ENCODE measurements at places on chromosomes 4 and X.

DNA sequence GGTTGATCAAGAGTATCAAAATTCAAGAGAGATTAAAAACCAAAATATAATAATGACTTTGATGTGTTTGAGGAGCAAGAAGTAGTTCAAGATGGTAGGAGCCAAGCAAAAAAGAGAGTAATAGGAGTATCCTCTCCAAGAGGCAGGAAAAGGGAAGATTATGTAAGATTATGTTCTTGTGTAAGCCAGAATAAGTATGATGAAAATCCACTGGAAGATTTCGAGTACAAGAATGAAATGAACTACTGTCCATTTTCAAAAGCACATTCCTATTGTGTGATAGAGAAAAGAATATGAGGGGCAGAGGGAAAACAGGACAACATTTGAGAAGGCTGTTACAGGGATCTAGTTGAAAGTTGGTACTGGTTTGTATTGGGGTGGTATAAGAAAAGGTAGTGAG, 659.6 kb upstream of the INTU start:
- no peaks in the 10 kb centered on the region for H3K27me3 ChIP-seq
- H3K27ac ChIP-seq: no peak overlapping the region
- H3K36me3 ChIP-seq: no peaks in the 10 kb centered on the region
- no peaks in the 10 kb centered on the region for H3K4me1 ChIP-seq
- no peak overlapping the region for H3K4me3 ChIP-seq

DNA sequence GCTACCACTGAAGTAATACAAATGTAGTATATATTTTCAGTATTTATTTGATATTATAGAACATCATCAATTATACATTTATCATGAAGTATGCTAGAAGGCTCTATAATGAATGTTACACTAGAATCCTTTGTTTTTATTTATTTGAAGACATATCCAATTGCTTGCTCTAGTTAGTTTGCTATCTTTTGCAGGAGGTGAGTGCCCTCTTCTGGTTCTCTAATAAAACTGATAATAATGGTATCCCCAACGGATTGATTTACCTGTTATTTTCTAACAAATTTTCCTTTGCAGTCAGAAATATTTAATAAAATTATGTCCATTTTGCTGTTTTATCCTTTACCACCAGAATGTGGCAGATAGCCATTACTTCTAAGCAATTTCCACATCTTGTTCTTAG, 274.3 kb upstream of the TACR3 start:
- no peak overlapping the region for H3K27ac ChIP-seq
- no peak overlapping the region for H3K4me3 ChIP-seq
- no peaks in the 10 kb centered on the region for H3K27me3 ChIP-seq
- no peak for DNase-seq
- H3K4me1 ChIP-seq: no peaks in the 10 kb centered on the region

- DNase-seq: no peak
- no peaks in the 10 kb centered on the region for H3K27me3 ChIP-seq
- no peaks in the 10 kb centered on the region for H3K36me3 ChIP-seq
- peaks cover 14% of the 10 kb centered on the region for H3K4me1 ChIP-seq
- H3K27ac ChIP-seq: peak overlapping the region; percentile 30
These were observed 758 bp downstream of the IQSEC2 start for GRCh38 chrX:53280331-53281320.

GRCh38 chr4:55512922-55513571, 33.7 kb downstream of the CLOCK start:
- H3K27ac ChIP-seq: no peak overlapping the region
- DNase-seq: no peak
- H3K27me3 ChIP-seq: no peaks in the 10 kb centered on the region

DNA sequence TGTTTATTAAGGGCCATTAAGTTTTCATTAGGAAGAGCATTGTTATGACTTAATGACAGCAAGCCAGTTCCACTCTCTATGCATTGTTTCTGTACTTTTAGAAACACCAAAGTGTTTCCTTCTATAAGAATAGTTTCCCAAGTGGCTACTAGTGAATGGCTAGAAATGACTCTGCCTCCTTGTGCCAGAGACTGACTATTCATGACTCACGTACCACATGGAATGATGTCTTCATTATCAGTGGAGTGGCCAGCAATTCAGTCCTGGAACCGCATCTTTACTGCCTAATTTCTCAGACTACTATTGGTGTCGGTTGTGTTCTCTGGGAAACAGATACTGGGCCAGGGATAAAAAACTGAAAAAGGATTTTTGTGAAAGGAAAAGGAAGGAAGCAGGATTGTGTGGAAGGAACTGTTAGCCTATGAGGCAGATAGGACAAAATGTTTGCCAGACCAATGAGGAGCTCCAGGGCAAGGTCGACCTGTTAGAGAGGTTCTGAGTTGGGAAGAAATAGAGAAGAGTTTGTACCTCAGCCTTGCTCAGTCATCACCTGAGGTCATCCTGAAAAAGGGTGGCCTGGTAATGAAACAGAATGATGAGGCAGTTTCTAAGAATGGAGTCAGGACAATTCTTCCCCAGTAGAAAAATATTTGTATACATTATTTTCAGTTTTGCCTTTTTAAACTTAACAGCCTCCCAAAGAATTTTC, 218.6 kb downstream of the SPCS3 start:
- no peak for DNase-seq
- peaks cover 3% of the 10 kb centered on the region for H3K36me3 ChIP-seq
- no peaks in the 10 kb centered on the region for H3K4me1 ChIP-seq

DNA sequence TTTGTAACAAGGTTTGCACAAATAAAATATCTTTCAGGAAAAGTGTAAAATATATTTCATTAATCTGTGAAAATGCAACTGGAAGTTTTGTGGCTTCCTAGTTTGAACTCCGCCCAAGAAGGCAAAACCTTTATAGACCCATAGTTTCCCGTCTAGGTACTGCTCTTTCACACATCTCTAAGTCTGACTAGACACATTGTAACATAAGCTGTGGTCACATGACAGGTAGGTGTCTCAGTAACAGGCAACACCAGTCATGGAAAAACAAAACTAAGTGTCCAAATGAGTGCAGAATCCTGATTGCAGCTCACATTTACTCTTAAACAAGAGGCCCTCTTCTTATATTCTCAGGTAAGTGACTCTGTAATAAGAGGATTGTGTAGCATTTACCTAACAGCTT, 55.6 kb downstream of the SNCA start:
- no peak for DNase-seq
- H3K27ac ChIP-seq: no peak overlapping the region
- no peak overlapping the region for H3K4me3 ChIP-seq
- H3K36me3 ChIP-seq: no peaks in the 10 kb centered on the region
- no peaks in the 10 kb centered on the region for H3K4me1 ChIP-seq

- H3K36me3 ChIP-seq: no peaks in the 10 kb centered on the region
- peaks cover 17% of the 10 kb centered on the region for H3K27me3 ChIP-seq
- H3K27ac ChIP-seq: no peak overlapping the region
- no peaks in the 10 kb centered on the region for H3K4me1 ChIP-seq
- H3K4me3 ChIP-seq: no peak overlapping the region
- no peak for DNase-seq
These were observed 79.3 kb downstream of the CLDN22 start for GRCh38 chr4:183240581-183241321.

GRCh38 chr4:103008875-103009729, 10.4 kb downstream of the SLC9B1 start:
- H3K27me3 ChIP-seq: no peaks in the 10 kb centered on the region
- no peak overlapping the region for H3K27ac ChIP-seq
- no peaks in the 10 kb centered on the region for H3K36me3 ChIP-seq
- no peak overlapping the region for H3K4me3 ChIP-seq

DNA sequence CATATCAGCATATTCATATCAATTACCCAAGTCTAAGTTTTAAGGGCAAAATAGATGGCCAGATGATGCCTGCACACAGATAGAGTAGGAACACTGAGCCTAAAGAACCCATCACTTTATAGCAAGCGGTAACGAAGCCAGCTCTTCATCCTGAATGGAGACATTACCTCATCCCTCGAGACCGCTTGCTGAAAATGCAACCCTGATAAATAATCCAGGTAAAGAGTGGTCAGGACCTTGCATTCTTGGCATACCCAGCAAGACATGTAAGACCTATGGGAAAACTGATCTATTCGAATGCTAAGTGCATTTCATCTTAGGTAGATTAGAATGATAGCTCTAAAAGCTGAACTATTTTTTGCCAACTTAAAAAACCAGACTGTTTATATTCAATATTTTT, 25.3 kb downstream of the DCHS2 start:
- no peak overlapping the region for H3K4me3 ChIP-seq
- H3K36me3 ChIP-seq: no peaks in the 10 kb centered on the region
- no peak overlapping the region for H3K27ac ChIP-seq
- H3K27me3 ChIP-seq: peaks cover 10% of the 10 kb centered on the region
- DNase-seq: no peak
- no peaks in the 10 kb centered on the region for H3K4me1 ChIP-seq

- H3K27ac ChIP-seq: no peak overlapping the region
- no peak for DNase-seq
- H3K36me3 ChIP-seq: no peaks in the 10 kb centered on the region
- H3K27me3 ChIP-seq: peaks cover 20% of the 10 kb centered on the region
These were observed 29.5 kb upstream of the FGFR3 start for GRCh38 chr4:1763550-1764080.

DNA sequence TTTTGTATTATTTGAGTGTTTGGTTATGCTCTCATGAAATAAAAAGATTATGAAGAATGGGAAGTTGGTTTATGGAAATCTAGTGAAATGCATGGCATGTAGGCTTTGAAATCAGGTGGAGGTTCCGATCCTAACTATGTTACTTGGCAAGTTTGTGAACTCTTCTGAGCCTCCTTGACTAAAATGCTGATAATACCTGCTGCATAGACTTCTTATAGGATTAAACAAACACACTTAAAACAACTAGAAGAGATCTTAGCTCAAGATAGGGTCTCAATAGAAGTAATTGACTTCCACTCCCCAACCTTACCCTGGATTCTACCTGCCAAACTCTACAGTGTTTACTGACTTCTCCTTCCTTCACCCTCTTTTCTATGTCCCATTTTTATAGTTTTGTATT, 22.2 kb upstream of the TLR2 start:
- H3K4me1 ChIP-seq: no peaks in the 10 kb centered on the region
- peaks cover 19% of the 10 kb centered on the region for H3K27me3 ChIP-seq

GRCh38 chr4:174418640-174419212, 103.6 kb downstream of the HPGD start:
- H3K27ac ChIP-seq: no peak overlapping the region
- no peak overlapping the region for H3K4me3 ChIP-seq
- no peak for DNase-seq
- H3K4me1 ChIP-seq: no peaks in the 10 kb centered on the region

- DNase-seq: no peak
- peaks cover 25% of the 10 kb centered on the region for H3K36me3 ChIP-seq
These were observed 45.4 kb downstream of the CEP135 start for GRCh38 chr4:55993994-55994663.

DNA sequence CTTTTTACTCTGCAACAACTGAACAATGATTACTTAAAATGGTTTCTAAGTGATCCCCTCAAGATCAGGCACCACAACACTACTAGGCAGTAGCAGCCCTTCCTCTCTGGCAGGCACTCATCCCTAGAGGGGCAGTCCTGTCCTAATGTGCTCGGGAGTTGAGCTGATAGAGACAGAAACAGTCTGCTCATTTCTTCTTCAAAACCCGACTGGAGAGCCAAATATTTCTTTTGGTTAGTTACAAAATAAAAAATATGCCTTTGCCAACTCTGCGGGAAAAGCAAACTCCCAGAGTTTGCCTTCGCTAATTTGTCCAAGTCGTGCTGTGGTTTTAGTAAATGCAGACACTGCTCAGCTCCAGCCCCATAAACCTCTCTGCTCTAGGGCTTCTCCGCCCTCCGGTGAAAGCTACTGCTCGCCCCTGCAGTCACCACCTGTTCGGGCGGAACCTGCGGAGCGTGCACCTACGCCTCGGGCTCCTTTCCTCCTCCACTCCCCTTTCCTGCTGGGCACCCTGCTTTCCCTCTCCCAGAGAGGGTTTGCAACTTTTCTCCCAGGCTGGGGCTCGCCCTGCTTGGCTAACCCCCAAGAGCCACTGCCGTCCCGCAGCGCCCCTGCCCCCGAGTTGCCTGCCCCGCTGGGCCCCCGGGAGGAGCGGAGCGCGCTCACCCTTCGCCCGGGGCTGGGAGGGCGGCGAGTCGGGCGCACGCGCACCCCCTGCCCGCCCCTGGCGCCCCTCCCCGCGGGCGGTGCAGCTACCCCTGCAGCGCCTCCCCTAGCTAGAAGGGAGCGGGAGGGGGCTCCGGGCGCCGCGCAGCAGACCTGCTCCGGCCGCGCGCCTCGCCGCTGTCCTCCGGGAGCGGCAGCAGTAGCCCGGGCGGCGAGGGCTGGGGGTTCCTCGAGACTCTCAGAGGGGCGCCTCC, at the start of gene NPNT:
Gene NPNT, plus strand, starts transcription at position 812 of the 923 bp plus-strand sequence. CDS start 182 bp downstream, outside the sequence.
- no peak within 1 kb of the TSS for H3K27ac ChIP-seq
- no peaks in the 10 kb centered on the region for H3K4me1 ChIP-seq
- peaks cover 59% of the 10 kb centered on the region for H3K27me3 ChIP-seq
- no peaks in the 10 kb centered on the region for H3K36me3 ChIP-seq
- DNase-seq: no peak
- H3K4me3 ChIP-seq: no peak within 1 kb of the TSS

- no peaks in the 10 kb centered on the region for H3K36me3 ChIP-seq
- H3K4me1 ChIP-seq: no peaks in the 10 kb centered on the region
- no peak overlapping the region for H3K27ac ChIP-seq
These were observed 12.2 kb downstream of the XAGE2 start for GRCh38 chrX:52380993-52381392.

- H3K4me1 ChIP-seq: peaks cover 44% of the 10 kb centered on the region
- peaks cover 53% of the 10 kb centered on the region for H3K36me3 ChIP-seq
- H3K4me3 ChIP-seq: peak overlapping the region; percentile 87
- H3K27me3 ChIP-seq: no peaks in the 10 kb centered on the region
These were observed 30.1 kb downstream of the RTL5 start for GRCh38 chrX:72101597-72102037.

DNA sequence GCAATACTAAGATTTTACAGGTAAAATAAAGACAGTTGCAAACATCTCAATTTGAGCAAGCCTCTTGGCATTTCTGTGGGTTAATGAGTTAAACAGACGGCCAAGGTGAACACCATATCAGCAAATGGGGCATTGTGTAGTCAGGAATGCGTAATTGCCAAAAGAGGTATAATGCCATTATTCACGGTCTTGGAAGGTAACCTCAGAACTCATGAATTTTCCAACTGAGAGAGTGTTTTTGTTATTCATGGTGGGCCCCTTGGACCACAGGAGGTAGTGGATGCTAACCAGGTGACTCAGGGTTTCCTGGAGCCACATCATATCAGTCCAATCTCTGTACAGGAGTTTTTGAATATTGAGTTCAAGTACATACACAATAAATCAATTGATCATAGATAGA, 368.0 kb upstream of the TECRL start:
- H3K4me3 ChIP-seq: no peak overlapping the region
- no peaks in the 10 kb centered on the region for H3K4me1 ChIP-seq
- no peak for DNase-seq
- H3K36me3 ChIP-seq: no peaks in the 10 kb centered on the region
- no peaks in the 10 kb centered on the region for H3K27me3 ChIP-seq
- H3K27ac ChIP-seq: no peak overlapping the region

- no peak overlapping the region for H3K27ac ChIP-seq
- H3K36me3 ChIP-seq: peaks cover 44% of the 10 kb centered on the region
- H3K4me3 ChIP-seq: no peak overlapping the region
- H3K4me1 ChIP-seq: no peaks in the 10 kb centered on the region
- no peaks in the 10 kb centered on the region for H3K27me3 ChIP-seq
These were observed 20.8 kb downstream of the FGFR3 start for GRCh38 chr4:1813915-1814314.

- H3K27ac ChIP-seq: no peak overlapping the region
- H3K4me3 ChIP-seq: no peak overlapping the region
- H3K36me3 ChIP-seq: no peaks in the 10 kb centered on the region
- no peak for DNase-seq
- H3K4me1 ChIP-seq: no peaks in the 10 kb centered on the region
These were observed 2058.8 kb downstream of the PCDH7 start for GRCh38 chr4:32778938-32779337.

- no peak for DNase-seq
- no peak overlapping the region for H3K4me3 ChIP-seq
These were observed 63.2 kb downstream of the SH3RF1 start for GRCh38 chr4:169207436-169208089.
